ENCODE measurements at places on chromosomes 5 and 9.

- no peak for DNase-seq
Measured at GRCh38 chr5:130601-131131, 38.7 kb downstream of the PLEKHG4B start.

GRCh38 chr5:71836559-71837112 is 117.6 kb downstream of the CARTPT start:
- DNase-seq = no peak

DNA sequence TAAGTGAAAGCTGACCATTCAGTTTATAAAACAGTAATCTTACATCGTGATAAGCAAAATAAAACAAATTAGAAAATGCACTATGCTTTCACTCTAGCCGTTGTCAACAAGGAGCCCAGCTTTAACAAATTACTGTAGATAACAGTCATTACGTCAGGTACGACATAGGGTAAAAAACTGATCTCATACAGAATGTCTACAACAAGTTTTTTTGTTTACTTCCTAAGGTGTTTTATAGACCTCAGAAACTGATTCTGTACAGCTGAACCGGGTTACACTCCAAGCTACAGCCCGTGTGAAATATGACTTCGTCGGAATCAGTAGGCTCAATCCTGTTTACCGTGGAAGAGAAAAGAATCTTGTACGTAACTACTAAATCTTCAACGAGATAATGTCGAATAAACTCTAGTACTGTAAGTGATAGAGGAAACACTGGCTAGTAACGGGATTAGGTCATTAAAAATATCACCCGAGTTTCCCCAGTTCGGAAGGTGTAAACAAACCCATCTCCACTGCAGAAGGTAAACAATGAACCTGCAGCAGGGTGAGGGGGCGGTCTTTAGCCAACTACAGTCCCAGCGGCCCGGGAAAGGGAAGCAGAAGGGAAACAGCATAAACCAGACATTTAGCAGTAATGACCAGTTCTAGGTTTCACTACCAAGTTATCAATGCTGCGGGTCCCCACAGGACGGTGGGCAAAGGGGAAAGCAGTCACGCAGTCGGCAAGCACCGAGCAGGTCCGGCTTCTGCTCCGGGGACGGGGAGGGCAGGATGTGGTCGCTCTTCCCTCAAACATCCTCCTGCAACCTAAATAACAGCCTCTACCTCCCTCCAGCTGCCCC is 1.1 kb downstream of the RICTOR start:
- DNase-seq = peak; percentile 15

DNA sequence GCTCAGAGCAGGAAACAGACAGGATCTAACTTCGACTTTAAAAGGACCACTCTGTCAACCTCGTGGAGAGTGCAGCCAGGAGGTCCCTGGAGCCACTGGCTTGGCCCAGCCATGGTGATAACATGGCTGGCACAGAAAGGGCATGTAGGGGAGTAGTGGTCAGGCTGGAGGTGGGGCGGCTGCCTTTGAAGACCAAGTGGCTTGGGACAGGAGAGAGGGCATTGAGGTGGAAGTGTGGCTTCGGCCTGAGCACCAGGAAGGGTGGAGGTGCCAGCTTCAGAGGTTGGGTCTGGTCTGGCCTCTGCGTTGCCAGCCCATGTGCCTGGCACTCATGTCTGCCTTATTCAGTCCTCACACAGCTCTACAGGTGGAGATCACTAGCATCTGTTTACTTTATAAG is 270.0 kb downstream of the NSG2 start:
- DNase-seq = no peak

All from activated T-cell treated with anti-CD3 and anti-CD28 coated beads, Interleukin-2, amount 50 U/mL, for 4 hours (primary cell).